ENCODE measurements at places on chromosomes 2 and 18.

GRCh38 chr2:19899985-19900930 is 1.5 kb downstream of the TTC32 start:
- peak; percentile 22 for DNase-seq

DNA sequence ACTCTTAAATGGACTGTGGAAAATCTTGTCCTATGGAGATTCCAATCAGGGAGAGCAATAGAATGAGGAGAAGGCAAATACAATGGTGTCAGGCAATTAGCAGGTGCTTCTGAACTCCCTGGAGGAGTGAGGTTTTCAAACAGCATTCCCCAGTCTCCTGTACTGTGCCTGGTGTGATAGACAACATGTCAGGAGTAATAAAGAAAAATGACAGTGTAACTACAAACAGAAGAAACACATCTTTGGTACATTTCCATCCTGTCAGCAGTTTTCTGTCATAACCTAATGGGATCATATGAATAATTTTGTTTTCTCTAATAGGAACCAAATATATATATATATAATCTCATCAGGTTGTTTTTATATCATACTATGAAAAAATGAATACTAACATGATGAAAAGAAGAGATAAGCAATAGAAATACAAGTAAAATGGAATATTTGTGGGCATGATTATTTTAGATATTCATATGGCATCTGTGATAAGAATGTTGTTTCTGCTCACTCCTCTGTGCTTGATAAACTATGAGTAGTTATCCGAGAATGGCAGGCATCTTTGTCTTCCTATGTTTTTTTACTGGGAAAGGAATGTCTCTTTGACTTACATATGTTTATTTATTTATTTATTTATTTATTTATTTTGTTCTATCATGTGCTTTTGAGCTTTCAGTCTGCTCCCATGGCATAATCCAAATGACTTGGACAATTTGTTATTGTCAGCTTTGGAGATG is 441.7 kb downstream of the TXNL1 start:
- DNase-seq: peak; percentile 5

DNA sequence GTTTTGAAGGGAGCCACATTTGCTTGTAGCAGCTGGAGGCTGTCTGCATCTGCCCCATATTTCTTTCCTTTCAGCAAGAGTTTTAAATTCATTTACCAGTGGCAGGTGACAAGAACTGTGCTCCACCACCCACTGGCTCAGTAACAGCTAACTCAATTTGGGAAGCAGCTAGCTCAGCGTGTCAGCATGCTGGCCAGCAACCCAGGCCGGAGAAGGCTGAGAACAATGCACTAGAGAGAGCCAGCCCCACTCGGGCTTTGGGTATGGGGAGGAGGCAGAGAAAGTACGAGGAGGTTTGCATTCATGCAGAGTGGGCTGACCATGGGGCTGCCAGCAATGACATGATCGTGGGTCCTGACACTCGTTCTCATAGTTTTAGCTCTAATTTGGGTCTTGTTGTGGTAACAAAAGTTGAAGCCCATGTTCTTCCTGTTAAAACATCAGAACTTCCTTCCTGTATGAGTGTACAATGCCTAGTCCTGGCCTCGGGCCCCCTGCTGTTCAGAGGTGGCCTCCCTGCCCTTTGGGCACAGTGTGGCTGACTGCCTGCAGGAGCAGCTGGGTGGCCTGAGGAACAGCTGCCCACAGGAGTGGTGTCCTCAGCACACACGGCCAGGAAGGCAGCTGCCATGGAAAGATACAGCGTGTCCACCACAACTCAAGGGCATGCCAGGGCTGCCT is 23.0 kb downstream of the CDC42EP3 start:
- no peak for DNase-seq

DNA sequence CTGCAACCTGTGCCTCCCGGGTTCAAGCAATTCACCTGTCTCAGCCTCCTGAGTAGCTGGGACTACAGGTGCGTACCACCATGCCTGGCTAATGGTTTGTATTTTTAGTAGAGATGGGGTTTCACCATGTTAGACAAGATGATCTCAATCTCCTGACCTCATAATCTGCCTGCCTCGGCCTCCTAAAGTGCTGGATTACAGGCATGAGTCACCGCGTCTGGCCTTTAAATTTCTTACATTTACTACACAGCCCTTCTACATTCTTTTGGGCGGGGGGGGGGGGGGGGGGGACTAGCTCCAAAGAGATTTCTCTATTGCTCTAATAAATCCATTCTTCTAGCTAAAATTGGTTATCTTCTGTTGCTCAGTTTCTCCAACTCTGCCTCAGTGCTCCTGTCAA is 964.9 kb upstream of the ACVR2A start:
- peak; percentile 27 for DNase-seq

GRCh38 chr2:74778381-74779264 is 55.3 kb upstream of the HK2 start:
- no peak for DNase-seq

Measured in fibroblast of villous mesenchyme (primary cell).